ENCODE measurements at places on chromosomes 2 and 18. TPM values are rescaled to one million over a fixed set of nuclear protein-coding genes. Genes with fewer than 3 reads are reported as not detected.

ANKRD23 gene
- total RNA-seq: 2.5 TPM

METTL4 gene
- 12.9 TPM for total RNA-seq

EVX2 gene
- not detected for total RNA-seq

DCC gene
- total RNA-seq: not detected

ADRA2B gene
- total RNA-seq: not detected
